Right lobe of liver (tissue), 6 donors: ENCODE measurements at places on chromosomes 7 and 10.

GRCh38 chr10:59181668-59182067 is 5.2 kb downstream of the PHYHIPL start:
- H3K27me3 ChIP-seq = no peaks in the 10 kb centered on the region
- no peak overlapping the region for H3K27ac ChIP-seq
- H3K36me3 ChIP-seq = no peaks in the 10 kb centered on the region
- no peak overlapping the region for H3K4me3 ChIP-seq
- H3K4me1 ChIP-seq = no peaks in the 10 kb centered on the region

GRCh38 chr7:11751315-11751714 is 80.7 kb downstream of the THSD7A start:
- H3K4me3 ChIP-seq = no peak overlapping the region
- no peak overlapping the region for H3K27ac ChIP-seq
- no peaks in the 10 kb centered on the region for H3K4me1 ChIP-seq
- no peak for DNase-seq

GRCh38 chr7:136870866-136871487 is 2.5 kb downstream of the CHRM2 start:
- peak; percentile 46 for DNase-seq
- H3K36me3 ChIP-seq = no peaks in the 10 kb centered on the region
- H3K27ac ChIP-seq = no peak overlapping the region
- H3K27me3 ChIP-seq = no peaks in the 10 kb centered on the region
- peak overlapping the region; percentile 6 for H3K4me3 ChIP-seq

DNA sequence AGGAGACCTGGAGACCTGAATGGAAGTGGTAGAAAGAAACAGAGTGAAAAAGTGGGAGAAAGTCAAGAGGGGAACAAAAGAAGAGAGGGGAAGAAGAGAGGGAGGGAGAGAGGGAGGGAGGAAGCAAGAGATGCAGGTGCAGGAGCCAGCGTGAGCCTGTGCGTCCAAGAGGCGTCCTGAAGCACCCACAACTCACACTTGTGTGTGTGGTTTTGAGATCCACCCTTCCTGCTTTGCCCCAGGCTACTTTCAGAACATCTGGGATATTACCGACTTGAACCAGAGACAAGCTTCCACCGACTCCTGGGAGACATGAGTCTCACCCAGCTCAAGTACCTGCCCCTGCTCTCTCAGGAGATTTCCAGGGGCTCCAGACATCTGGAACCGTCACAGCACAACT is 9.8 kb downstream of the AFAP1L2 start:
- H3K4me3 ChIP-seq = no peak overlapping the region
- no peaks in the 10 kb centered on the region for H3K36me3 ChIP-seq
- H3K27me3 ChIP-seq = no peaks in the 10 kb centered on the region
